Activated CD4-positive, CD25-positive, alpha-beta regulatory T cell treated with anti-CD3 and anti-CD28 coated beads, Interleukin-2, amount 50 U/mL, for 16 hours (primary cell): ENCODE measurements at places on chromosomes 7 and 10.

DNA sequence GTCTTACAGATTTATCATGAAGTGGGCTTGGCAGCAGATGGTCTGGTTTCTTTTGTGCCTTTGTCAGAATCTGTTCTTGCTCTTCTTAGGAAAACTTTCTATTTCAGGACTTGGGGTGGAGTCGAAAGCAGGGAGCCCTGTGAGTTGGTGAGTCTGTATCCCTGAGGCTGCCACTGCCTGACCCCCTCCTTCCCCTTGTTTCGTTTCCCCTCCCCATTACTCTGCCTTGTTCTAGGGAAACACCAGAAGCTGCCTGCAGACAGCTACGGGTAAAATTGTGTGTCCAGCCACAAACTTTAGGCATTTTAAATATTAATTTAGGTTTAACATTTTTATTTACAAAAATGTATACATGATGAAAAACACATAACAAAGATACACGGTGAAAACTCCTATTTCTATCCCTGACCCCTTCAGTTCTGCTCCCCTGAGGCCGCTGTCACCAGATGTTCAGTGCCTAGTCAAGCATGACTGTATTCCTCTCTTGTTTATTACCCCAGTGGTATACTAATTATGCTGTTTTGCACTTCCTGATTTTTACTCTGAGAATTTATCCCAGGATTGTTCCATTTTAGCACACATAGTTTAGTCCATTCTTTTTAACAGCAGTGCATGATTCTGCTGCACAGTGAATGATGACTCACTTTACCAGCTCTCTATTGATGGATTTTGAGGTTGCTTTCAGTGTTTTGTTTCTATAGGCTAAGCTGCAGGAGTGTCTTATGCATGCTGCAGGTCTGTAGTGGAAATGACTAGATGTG is 9.1 kb downstream of the TSPAN14 start:
- DNase-seq: no peak

DNA sequence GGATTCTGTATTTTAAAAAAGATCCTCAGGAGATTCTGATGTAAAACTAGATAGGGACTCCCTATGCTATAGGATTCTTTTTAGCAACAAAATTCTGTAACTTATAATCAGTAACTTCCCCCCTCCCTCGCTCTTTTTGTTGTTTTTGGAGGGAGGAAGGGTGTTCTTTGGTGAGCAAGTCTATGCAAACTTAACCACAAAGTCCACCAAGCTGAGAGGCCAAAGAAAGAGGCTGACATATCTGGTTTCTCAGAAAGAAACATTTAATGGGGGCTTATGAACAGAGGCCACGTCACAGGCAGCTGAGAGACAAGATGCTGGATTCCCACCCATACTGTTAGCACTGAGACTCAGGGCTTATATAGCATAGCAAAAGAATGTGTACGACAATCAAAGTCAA is 14.3 kb upstream of the ABCB5 start:
- no peak for DNase-seq

DNA sequence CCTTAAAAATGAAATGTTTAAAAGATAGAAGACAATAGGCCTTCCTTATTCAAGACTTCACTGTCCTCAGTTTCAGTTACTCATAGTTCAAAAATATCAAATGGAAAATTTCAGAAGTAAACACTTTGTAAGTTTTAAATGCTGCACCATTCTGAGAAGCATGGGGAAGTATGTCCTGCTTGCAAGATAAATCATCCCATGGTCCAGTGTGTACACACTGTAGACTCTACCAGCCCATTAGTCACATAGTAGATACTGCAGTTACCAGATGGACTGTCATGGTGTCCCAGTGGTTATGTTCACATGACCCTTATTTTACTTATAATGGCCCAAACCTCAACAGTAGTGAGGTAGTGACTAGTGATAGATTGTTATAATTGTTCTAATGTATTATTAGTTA is 69.5 kb downstream of the PTPN12 start:
- DNase-seq: no peak

GRCh38 chr7:111232249-111233084 is 141.5 kb downstream of the LRRN3 start:
- DNase-seq: no peak

DNA sequence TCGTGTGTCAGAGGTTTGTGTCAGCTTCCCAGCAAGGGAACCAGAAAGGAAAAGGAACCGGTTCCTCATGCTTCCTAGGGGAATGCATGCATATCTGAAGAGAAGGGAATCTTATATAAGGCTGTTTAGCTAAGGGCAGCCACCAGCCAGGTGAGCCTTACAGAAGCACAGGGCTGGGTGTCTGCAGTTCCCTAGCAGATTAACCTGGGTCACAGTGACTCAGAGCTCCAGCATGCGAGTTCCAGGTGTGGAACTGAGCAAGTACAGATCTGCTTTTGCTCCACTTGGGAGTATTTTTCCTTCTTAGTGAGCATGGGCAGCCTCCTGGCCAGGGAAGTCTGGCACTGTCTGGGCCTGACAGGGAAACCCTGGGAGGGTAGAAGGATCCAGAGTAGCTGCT is 957 bp upstream of the ANKRD2 start:
- DNase-seq: no peak

- DNase-seq: no peak
Measured at GRCh38 chr10:77334501-77334900, 303.1 kb downstream of the KCNMA1 start.

GRCh38 chr7:89336121-89336520 is 540.6 kb upstream of the TEX47 start:
- DNase-seq: no peak

- DNase-seq: no peak
Measured at GRCh38 chr7:37100735-37101331, 347.8 kb downstream of the ELMO1 start.

DNA sequence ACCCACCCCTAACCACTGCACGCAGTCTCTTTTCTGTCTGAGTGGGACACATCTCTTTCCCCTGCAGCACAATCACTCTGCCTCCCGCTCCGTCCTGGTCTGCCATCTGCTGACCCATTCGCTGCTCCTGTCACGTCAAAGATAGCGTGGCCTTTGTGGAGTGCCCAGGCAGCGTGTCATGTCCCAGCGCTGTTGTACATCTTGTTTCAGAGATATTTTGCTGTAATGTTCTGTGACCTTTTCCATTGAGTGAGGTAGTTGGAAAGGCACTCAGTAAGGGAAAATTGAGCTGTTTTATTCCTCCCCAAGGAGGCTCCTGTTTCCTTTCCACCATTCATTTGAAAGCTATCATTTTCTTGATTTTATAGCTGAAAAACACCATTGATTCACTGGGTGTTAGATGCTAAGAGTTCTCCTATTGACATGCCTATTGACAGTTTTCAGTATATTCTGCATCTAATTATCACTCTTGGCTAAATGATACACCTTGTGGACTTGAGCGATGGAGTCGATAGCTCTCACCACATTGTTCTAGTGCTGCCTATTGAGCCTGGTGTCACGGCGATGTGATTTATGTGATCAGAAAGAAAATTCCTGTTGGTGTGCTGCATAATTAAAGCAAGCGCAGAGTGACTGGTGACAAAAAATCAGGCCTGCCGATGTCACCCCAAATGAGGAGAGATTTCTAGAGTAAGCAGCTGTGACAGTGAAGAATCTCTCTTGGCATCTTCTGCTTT is 372.6 kb downstream of the LRMDA start:
- DNase-seq: no peak

DNA sequence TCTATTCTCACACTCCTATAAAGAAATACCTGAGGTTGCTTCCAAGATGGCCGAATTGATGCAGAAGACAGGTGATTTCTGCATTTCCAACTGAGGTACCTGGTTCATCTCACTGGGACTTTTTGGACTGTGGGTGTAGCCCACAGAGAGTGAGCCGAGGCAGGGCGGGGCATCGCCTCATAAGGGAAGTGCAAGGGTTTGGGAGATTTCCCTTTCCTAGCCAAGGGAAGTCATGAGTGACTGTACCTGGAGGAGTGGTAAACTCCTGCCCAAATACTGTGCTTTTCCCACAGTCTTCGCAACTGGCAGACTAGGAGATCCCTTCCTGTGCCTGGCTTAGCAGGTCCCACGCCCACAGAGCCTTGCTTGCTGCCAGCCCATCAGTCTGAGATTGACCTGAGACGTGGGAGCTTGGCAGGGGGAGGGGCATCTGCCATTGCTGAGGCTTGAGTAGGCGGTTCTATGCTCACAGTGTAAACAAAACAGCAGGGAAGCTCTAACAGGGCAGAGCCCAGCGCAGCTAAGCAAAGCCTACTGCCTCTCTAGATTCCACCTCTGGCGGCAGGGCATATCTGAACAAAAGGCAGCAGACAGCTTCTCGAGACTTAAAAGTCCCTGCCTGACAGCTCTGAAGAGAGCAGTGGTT is 152.2 kb downstream of the ARL4A start:
- no peak for DNase-seq

- no peak for DNase-seq
Measured at GRCh38 chr10:120508393-120508792, 51.4 kb downstream of the PLPP4 start.

GRCh38 chr7:139118805-139119485 is 9.4 kb upstream of the ZC3HAV1 start:
- no peak for DNase-seq

DNA sequence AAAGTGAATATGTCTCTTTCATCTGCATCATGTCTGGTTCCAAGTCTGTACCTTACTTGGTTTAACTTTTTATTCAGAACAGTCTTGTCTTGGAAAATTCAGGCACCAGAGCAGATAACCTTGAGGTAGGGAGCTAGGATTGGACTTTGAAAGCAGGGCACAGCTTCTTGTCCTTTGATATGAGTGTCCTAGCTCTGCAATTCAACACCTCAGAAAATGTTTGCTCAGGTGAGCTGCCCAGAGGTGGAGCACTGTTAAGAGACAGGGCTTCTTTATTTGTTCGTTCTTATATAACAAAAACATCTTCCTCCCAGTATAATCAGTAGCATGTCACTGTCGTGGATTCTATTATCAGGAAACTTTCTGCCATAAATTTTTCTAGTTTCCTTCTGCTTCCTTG is 118.3 kb downstream of the LRRC4 start:
- no peak for DNase-seq

GRCh38 chr10:60917331-60918280 is 26.4 kb downstream of the RHOBTB1 start:
- DNase-seq: no peak

DNA sequence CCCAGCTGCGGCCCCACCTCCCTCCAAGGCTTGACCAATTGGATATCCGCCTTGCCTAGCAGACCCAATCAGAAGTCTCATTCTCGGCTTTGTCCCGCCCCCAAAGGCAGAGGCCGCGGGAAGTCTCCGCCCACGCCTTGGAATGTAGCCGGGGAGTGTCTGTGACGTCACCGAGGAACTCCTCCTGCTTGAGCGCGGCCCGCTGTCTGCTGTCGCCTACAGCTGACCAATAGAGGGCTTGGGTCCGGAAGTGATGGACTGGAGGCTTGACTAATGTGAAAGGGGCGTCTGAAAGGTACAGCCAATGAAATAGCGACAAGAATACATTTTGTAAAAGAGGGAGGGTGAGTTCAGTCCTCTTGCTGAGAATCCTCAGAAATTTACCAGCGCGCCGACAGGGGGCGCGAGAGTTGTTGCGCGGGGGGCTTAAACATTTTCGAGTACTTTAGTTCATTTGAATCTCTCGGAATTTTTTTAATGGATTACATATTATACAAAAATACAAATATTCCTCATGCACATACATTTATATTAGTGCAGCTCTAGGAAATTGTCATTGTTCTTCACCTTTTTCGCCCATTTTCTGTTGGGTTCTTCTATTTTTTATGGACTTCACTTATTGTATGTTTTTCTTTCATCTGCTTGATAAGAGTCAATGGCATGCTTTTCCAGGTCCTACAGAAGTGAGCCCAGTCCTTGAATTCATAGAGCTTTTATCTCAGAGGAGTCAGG is 376 bp upstream of the CREB3L2 start:
- peak; percentile 95 for DNase-seq

GRCh38 chr10:69512901-69513300 is 60.3 kb downstream of the NEUROG3 start:
- no peak for DNase-seq

- peak; percentile 57 for DNase-seq
Measured at GRCh38 chr10:73772281-73773151, 9.3 kb upstream of the CHCHD1 start.

DNA sequence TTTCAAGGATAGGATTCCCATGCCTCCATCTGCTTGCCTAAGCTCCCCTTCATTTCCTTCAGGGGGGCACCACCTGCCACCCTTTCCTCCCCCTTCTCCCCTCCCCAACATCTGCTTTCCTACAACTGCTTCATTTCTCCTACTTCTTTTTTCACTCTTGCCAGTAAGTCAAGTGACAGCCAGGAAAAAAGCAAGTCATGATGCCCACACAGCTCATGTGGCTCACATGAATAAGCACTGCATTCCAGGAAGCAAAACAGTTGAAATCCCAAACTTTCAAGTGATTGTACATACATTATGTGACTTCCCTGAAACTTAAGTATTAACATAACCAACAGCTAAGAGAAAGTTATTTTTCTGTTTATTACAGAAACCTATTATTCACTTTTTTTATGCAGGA is 78.6 kb downstream of the TNS3 start:
- DNase-seq: no peak

DNA sequence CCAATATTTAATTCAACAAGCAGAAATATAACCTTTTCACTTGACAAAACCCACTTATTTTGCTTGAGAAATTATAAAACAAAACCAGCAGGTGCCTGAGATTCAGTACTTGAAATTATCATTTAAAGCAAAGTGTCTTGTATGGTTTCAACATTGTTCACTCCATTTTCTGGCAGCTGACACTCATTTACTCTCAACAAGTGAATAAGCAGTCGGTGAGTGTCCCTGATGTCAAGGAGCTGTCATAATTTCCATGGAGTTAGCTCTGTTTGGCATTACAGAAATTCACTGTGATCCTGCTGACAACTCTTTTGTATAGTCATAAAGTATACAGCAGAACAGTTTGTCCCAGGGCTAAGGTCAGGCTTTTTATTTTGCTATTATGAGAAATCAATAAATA is 490.0 kb downstream of the CNTNAP2 start:
- no peak for DNase-seq

- no peak for DNase-seq
Measured at GRCh38 chr7:28106321-28106829, 74.2 kb downstream of the JAZF1 start.

DNA sequence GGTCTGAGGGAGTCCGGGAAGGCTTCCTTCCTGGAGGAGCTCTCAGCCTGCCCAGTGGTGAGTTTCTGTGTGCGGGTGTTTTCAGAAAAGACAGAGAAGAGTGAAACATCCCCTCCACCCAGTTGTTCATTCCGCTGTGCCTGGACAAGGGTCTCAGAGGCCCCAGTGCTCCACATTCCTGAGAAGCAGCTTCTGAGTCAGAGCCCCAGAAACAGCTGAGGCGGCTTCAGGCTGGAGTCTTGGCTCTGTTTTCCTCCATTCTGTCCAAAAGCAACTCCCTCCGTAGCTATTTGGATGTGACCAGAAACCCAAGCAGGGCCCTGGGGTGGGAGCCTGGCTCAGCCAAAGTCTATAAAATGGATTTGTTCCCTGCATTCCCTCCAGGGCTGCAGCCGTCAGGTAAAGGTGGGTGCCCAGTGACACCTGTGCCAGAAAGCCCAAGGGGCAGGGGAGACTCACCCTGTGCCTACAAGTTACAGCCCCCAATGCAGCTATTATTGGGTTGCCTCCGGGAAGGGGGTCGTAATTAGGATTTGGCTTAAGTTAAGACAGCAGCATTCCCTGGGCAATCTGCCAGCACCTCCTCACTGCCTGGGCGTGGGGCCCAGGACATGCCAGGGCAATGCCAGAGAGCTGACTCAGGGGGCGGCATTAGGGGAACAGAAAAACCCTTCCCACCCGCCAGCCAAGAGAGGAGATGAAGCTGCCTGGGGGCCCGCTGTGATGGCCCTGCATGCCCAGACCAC is 13.1 kb upstream of the CAMK2G start:
- no peak for DNase-seq

GRCh38 chr7:127437241-127437640 is 44.7 kb upstream of the ZNF800 start:
- DNase-seq: no peak

GRCh38 chr10:101301111-101301731 is 52.7 kb upstream of the BTRC start:
- DNase-seq: no peak
